Fibroblast of villous mesenchyme (primary cell): ENCODE measurements at places on chromosomes 6 and 20. TPM values are rescaled to one million over a fixed set of nuclear protein-coding genes. Genes with fewer than 3 reads are reported as not detected.

HEY2 gene
- 0.32 TPM in 1 of 2 replicates, not detected in the other for total RNA-seq

DNA sequence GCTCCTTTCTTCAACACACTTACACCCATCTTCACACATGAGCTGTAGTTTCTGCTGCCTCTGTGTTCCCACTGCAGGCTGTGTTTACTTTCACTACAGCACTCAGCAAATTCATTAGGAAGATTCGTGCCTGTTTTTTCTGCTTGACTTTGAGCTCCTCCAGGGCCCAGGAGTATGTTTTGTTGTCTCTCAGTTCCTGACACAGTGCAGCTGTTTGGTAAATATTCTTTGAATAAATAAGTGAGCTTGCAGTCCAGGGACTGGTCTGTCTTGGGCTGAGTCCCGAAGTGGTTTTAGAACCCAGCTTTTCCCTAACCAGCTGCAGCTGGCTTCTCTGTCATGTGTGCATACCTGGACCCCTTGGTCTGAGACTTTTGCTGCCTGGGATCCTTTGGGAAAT is 46.6 kb upstream of the CCN6 start:
- peak; percentile 90 for DNase-seq

GRCh38 chr6:13917141-13917540 is 7.6 kb upstream of the RNF182 start:
- peak; percentile 59 for DNase-seq

DNA sequence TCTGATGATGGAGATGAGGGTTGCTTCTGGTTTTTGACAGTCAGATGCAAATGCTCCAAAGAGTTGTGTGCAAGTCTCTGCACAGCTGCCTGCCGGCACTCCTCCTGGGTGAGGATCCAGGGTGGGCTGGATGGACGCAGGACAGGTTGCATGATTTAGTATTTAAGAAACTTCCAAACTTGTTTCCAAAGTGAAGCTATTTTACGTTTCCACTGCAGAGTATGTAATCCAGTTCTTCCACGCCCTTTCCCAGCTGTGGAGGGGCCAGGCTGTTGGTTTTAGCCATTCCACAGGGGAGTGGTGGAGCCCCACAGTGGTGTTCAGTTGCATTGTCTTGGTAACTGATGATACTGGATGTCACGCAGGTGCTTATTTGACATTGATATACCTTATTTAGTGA is 157.3 kb downstream of the THBS2 start:
- DNase-seq, result no peak

C20orf173 gene
- not detected in 2 replicates for total RNA-seq

- DNase-seq, result no peak
These were observed 320.2 kb upstream of the POU3F2 start for GRCh38 chr6:98514073-98514720.

GRCh38 chr6:24719125-24719971 is at the start of gene C6orf62:
Gene C6orf62, minus strand, starts transcription at chr6:24719154. Its CDS starts 486 bp downstream, at chr6:24718668.
- DNase-seq, result peak; percentile 34

DNA sequence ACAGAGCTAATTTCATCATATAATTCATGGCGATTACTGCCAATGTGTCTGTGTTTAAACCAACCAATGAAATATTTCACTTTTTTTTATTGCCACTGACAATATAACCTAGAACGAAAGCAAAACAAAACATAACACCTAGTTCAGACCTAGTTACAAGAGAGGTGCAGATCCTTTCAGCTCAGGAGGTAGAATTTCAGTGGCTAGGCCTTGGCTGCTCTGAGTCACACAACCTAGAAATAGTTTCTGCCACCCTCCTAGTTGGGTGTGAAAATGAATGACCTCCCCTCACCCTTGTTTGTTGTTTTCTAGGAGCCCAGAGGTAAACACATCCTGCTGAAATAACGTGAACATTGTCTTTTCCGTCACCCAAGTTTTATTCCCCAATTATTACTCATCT is 356.3 kb downstream of the HTR1B start:
- peak; percentile 26 for DNase-seq

CD109 gene
- total RNA-seq, result 27.2 and 43.2 TPM in 2 replicates

PPP1R14C gene
- total RNA-seq, result not detected in 2 replicates

GRCh38 chr6:3618642-3619041 is 132.9 kb downstream of the PXDC1 start:
- no peak for DNase-seq

DNA sequence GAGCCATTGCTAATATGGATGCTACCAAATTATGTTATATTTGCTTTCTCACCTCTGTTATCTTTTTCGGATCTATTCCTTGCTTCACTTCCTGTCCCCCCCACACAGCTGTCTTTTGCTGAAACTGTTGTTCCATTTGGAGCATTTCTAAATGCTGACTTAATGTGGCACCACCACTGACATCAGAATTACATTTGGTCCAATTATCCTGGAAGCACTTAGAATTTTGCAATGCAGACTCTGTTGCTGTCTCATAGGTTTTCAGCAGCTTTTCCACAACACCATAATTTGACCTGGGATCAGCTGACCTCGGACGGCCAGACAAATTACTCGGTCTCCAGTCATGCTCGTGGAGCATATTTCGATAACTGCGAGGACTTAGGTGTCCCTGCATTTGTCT is 12.8 kb downstream of the KIAA0408 start:
- no peak for DNase-seq

- DNase-seq, result peak; percentile 83
These were observed 2.5 kb downstream of the MYMX start for GRCh38 chr6:44219053-44219814.

DNA sequence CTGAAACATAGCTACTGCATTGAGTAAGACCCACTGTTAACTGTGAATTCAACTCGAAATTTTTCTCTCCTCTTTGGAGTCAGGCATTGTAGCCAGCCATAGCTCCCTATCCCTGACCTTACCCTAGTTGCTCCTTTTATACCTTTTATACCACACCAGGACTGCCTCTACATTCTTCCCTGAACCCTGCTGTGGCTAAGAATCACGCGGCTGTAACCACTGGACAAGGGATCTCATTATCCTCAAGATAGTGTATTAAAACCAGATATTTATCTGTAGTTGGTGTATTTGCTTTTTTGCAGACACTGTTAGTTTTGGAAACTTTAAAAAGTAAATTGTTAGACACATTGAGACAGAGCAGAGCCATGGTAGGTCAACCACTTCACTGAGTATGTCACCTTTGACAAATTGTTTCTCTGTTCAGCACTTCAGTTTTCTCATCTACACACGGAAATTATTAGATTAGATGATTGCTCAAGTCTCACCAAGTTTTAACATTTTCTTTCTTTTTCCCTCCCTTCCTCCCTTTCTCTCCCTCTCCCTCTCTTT is 171.9 kb upstream of the PRND start:
- DNase-seq, result peak; percentile 82

DNA sequence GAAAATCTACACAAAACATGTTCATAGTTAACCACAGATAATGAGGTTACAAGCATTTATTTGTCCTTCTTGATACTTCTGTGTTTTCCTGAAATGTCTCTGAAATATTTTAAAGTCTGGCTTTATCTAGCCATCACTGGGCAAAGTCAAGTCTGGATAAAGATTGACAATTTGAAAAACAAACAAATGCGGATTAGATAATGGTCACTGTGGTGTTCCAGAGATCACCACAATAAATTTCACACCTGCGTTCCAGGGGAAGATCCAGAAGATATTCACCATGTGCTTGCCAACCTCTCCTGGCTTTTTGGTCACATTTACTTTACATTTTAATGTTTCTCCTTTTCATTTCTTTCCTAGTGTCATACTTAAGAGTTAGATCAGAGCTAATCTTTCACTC is 109.7 kb upstream of the CCDC28A start:
- DNase-seq, result no peak

TOP1 gene
- 10.3 and 19.9 TPM in 2 replicates for total RNA-seq

FNDC11 gene
- total RNA-seq, result 0.86 and 0.97 TPM in 2 replicates

GRCh38 chr6:63353286-63353630 is 33.5 kb upstream of the LGSN start:
- DNase-seq, result no peak

TMEM244 gene
- total RNA-seq, result not detected in 2 replicates

LY6G6D gene
- not detected in 2 replicates for total RNA-seq

GRCh38 chr6:11738661-11739375 is 39.8 kb downstream of the ADTRP start:
- no peak for DNase-seq

DNA sequence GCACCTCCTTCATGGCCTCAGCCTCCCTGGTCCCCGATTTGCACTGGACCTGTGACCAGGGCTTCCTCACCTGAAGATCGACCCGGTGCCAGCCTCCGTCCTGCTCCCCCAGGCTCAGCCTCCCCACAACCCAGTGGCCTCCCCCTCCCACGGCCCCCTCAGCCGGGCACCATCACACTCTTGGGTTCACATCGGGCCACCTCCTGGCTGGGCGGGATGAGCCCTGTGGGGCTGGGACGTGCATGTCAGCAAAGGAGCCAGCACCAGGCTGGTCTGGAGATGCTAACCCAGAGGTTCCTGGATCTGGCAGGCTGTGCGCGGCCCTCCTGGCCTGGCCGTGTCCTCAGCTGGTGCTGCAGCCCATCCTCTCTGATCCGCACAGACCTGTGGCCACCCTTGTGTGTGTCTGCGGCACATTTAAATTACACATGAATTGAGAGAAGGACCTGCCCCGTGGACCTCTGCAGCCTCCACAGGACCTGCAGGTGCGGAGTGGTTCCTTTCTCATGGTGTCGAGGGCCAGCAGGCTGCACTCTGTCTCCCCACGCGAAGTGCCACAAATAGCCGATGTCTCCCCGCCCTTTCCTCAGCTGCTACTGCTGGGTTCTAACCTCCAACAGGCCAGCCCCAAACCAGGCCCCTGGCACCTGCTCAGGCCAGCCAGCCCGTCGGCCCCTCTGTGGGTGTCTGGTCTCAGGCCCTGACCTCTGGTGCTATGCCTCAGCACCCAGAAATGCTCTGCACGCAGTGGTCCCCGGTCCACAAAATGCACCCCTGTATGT is 237.5 kb downstream of the ERMARD start:
- no peak for DNase-seq

HUS1B gene
- 0.86 and 1.9 TPM in 2 replicates for total RNA-seq

BPIFB4 gene
- not detected in 2 replicates for total RNA-seq

SLC4A11 gene
- 1.6 and 1.7 TPM in 2 replicates for total RNA-seq

- DNase-seq, result no peak
These were observed 165.9 kb upstream of the LRFN2 start for GRCh38 chr6:40753048-40753447.

DNA sequence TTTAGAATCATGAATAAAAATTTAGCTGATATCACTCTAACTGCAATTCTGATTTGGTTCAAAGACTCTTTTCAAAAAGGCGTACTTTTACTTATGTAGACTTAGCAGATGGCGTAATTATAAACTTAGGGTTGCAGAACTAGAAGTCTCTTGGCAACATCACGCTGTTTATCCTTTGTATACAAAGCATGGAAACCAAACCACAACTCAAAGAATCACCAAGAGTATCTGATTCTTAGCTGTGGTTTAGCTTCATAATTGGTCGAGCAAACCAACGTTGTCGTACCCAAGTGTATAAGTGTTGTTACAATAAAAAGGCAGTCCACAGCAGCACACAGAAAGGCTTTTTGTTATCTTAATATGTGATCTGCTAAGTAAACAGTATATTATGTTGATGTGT is 18.2 kb downstream of the STMND1 start:
- peak; percentile 56 for DNase-seq

TBXT gene
- total RNA-seq, result not detected in 2 replicates

- no peak for DNase-seq
These were observed 10.5 kb downstream of the PTCHD4 start for GRCh38 chr6:48100588-48100895.

GRCh38 chr6:126614642-126615504 is 275.0 kb downstream of the CENPW start:
- no peak for DNase-seq

DNA sequence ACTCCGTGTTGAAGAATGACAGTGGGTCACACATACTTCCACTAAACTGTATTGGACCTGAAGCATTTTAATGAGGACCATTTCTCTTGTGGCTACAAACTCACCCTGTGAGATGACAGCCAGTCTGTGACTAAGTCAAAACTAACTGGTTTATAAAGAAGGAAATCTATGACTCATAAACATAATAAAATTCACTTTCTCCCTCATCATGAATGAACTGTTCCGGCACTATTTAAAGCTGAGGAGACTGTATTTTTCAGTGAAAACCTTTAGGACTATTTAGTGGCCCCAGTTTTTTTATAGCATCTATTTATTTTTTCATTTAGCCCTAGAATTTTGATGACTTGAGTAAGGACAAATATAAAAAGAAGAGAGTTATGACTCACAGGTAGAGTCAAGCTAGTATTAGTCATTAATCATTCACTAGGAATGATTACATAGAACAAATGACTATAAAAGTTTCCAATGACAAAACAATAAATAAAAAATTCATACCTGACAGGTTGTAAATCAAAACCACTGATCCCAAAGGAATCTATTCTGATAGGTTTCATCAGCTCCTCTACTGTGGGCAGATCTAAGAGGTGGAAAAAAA is 34.2 kb downstream of the CEP162 start:
- DNase-seq, result peak; percentile 44
